ENCODE measurements at places on chromosomes 7 and 10.

DNA sequence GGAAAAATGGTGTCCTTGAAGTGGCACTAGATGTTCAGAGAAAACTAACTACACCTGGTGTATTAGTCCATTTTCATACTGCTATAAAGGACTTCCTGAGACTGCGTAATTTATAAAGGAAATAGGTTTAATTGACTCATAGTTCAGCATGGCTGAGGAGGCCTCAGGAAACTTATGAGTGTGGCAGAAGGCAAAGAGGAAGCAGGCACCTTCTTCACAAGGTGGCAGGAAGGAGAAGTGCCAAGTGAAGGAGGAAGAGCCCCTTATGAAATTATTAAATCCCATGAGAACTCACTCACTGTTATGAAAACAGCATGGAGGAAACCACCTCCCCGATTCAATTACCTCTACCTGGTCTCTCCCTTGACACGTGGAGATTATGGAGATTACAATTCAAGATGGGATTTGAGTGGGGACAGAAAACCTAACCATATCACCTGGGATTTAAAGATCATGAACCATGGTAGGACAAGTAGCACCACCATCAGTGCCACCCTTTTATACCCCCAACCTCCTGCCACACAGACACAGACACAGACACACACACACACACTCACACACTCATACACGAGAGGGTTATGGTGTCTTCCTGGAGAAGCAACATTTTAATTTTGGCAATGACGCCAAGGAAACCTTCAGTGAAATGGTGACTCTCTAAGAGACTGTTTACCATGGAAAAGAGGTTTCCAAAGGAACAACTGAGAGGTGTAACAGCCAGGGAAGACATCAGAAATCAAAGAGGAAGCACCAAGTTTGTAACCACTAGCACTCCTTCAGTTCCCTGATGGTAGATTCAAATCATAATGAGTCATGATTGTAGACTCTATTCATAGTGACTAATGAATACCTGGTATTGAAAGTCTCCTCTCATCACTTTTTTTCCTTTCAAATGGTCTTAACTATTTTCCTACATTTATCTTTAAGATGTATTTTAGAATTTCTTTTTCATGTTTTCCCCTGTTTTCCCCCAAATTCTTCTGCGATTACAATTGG is 41.8 kb upstream of the WNT16 start:
- peak; percentile 35 for DNase-seq

DNA sequence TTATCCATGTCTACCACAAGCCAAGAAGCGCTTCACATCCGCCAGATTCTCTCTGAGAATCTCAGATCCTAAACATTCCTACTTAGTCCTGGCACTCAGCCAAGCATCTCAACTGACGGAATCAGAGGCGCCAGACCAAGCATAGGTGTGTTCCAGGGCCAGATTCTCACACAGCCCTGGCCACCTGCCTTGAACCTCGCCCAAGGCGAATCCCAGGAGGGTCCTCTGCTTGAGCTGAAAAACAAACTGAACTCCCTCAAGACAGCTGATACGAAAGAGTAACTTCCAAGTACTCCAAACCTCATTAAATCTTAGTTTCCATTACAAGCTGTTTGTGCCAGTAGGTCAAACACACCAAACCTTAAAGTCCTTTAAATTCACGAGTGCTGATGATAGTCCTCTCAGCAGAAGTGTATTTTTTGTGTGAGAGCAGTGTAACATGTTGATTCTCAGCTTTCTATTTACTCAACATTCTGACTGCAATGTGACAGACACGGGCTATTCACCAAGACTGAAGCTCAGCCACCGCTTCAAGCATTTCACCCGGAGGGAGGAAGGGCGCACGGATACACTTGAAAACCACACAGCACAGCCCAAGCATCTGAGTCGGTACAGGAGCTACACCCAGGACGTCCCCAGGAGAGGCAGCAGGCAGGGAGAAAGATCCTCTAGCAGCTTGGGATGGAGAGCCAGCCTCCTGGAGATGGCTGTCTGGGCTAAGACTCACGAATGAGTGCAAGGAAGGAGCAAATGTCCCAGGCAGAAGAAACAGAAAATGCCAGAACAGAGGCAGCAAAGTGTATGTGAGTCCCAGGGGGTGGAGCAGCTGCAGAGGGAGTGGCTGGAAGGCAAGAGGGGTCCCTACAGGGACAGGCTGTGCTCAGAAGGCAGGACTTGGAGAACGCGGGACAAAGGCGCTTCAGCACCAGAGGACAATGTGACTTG is 6.0 kb downstream of the PARD3 start:
- peak; percentile 55 for DNase-seq

GRCh38 chr7:81693080-81693479 is 76.8 kb downstream of the HGF start:
- DNase-seq, result no peak

- no peak for DNase-seq
Observed at GRCh38 chr10:30577048-30577447, 52.5 kb downstream of the LYZL2 start.

- DNase-seq, result peak; percentile 97
Observed at GRCh38 chr10:70267161-70267933, 16.5 kb downstream of the NPFFR1 start.

DNA sequence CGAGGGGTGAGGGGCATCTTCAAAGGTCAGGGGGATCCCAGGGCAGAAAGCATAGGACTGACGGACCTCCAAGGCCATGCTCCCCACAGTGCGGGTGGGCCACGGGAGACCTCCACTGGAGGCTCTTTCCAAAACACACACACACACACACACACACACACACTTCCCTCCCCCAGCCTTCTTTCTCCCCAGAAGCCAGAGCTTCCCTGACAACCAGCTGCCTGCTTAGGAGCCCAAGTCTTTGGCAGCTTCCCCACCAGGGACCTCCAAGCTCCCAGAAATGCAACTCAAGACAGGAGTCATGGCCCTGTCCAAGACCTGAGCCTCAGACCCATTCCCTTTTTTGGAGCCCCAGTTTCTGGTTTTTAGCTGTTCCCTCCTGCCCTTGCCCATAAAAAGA is 710 bp upstream of the C10orf105 start:
- DNase-seq, result no peak

DNA sequence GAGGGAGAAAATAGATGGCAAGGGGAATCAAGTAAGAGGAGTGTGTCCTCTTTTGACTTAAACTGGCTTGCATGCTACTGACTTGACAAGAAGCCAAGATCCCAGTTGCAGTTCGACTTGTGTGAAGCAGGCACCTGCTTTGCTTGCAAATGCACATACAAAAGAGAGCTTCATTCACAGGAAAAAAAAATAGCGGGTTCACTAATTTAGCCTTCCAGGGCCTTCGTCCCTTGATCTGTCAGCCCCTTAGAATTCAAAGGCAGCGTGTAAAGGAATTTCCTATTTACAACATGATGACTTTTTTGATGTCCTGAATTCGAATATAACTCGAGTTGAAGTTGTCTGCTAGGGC is 192.1 kb downstream of the CELF2 start:
- no peak for DNase-seq

GRCh38 chr10:117074621-117075020 is 63.4 kb downstream of the VAX1 start:
- DNase-seq, result no peak

- no peak for DNase-seq
Observed at GRCh38 chr10:26858707-26859034, 2.1 kb downstream of the ABI1 start.

- no peak for DNase-seq
Observed at GRCh38 chr10:49745756-49746155, 16.4 kb downstream of the OGDHL start.

DNA sequence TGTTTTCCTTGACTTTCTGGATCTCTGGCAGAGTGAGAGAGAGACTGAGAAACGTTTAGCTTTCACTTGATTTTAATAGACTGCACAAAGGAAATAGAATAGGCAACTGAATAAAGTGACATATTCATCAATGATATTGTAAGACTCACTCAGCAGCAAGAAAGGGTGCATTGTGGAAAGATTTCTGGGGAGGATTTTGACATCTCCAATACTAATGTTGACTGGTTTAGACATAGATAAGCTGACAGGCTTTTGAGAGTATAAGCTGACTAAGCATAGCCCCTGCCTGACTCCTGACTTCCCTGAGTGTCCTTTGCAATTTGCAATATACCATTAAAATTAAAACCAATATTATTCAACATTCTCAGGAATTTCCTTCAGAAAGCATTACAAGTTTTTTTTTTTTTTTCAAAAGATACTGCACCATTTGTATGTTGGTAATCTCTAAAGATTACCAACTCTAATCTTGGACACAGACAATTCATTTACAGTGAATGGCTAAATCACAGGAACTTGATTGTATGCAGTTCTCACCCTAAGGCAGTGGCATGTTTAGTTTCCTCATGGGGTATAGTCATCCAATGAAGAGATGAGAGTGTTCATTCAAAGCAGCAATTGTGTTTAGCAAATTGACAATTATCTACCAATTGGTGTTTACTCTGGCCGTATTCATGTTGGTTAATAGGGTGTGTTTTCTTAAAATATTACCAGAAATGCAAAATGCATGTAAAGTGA is 325.6 kb downstream of the SORCS3 start:
- DNase-seq, result no peak

GRCh38 chr7:2470204-2471021 is 5.8 kb downstream of the GRIFIN start:
- DNase-seq, result no peak

- no peak for DNase-seq
Observed at GRCh38 chr10:17808971-17809841, at the start of gene MRC1. MRC1 (plus strand) TSS chr10:17809348; CDS start chr10:17809466, 118 bp downstream.

GRCh38 chr10:46547541-46548497 is 8.6 kb downstream of the GPRIN2 start:
- DNase-seq, result no peak

DNA sequence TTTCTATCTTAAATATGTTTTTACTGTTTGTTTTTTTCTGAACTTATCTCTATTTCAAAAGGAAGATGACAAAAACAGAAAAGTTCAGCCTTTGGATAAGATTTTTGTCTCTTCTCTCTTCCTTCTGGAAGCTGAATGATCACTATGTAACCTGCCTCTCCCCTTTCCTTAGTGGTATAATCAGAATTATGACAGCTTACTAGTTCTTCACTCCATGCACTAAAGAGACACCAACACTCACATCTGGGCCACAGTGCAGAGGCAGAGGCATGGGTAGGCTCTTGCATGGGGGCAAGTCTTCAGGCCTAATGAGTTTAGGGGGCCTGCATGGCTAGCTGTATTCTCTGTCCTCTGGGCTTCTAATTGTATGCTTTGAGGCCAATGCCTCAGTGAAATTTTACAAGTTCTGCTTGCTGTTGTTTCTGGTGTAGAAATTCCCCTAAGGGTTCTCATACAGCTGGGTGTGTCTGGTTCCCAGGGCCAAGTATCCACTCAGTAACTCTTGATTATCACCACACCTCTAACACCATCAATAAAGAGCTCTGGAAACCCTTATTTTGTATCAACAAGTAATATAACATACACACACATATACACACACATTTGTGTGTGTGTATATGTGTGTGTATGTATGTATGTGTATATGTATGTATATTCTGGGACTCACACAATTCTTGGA is 96.8 kb upstream of the POM121L12 start:
- no peak for DNase-seq

DNA sequence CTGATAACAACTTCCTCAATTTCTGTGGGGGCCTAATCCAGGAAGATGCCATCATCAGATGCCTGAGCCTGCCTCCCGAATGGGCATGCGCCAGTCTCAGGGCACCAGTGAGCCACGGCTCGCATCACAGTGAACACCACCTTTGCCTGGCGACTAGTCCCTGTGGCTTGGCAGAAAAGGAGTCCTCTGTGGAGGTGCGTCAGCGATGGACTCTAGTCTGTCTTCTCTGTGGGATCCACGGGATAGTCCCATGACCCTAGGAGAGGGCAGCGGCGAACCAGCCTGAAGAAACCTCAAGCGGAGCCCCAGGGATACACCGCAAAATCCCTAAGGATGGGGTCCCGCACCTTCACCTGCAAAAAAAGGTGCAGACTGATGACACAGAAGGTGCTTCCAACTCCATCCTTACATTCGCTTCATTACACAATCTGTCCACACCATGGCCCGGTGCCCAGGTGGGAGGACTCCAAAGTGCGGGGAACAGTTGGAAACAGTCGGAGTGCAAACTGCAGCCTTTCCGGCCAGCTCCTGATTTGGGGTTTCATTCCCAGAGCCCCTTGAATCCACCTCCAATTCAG is 35.1 kb upstream of the ZNF273 start:
- DNase-seq, result no peak

DNA sequence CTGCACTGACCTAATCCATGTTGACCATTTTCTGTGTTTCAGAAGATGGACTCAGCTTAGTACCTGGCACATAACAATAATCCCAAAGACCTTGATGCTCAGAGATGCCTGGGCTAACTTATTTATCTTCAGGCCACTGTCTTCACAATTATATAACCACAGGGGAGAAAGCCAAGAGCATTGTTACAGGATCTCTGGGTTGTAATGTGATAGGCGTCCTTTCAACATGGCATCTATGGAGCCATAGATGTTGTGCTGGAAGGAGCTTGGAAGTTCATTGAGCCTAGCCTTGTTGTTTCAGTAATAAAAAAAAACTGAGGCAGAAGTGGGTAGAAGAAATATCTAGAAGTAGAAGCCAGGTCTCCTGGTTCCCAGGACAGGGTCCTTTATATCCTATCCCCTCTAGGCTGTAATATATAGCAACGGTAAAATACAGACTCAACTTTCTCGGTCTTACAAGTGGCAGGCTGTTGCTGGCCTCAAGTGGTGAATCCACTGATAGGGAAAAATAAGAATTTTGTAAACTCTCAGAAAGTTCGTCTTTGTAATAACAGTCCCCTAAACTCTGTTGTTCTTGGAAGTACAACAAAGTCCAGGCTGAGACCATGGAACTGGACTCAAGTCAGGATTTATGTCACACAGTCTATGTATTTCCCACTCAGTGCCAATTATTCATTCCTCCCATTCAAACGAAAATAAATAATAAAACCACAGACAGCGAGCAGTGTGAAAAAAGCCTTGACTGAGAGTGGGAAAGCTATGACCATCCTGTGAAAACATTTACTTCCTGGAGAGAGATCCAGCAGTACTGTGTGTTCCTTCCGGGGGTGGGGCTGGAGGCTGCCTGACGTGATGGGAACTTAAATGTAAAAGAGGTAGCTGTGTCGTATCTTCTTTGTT is 277.6 kb downstream of the REEP3 start:
- DNase-seq, result peak; percentile 89

DNA sequence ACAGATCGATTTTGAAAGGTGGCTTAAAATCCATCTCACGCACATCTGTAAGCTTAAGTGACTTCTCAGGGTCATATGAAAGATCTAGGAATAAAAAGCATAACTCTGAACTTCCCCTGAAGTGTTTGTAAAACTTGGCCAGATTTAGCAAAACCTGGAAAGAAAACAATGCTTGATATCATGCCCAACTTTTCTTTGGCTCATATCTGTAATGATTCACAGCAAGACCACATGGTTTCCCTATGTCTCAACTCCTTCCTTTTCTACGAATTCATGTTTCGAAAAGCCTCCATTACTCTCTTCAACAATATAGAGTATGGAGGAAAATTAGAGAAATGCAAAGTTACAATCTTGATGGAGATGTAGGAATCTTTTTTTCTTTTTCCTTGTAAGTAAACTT is 20.1 kb upstream of the CABCOCO1 start:
- peak; percentile 69 for DNase-seq

GRCh38 chr10:60148266-60148840 is 241.3 kb downstream of the ANK3 start:
- peak; percentile 59 for DNase-seq

- no peak for DNase-seq
Observed at GRCh38 chr10:119254335-119254734, 47.0 kb downstream of the GRK5 start.

Data from EL (cell line).